Activated naive CD4-positive, alpha-beta T cell treated with anti-CD3 and anti-CD28 coated beads, Interleukin-2, amount 50 U/mL, for 16 hours (primary cell): ENCODE measurements at places on chromosomes 1 and 21.

DNA sequence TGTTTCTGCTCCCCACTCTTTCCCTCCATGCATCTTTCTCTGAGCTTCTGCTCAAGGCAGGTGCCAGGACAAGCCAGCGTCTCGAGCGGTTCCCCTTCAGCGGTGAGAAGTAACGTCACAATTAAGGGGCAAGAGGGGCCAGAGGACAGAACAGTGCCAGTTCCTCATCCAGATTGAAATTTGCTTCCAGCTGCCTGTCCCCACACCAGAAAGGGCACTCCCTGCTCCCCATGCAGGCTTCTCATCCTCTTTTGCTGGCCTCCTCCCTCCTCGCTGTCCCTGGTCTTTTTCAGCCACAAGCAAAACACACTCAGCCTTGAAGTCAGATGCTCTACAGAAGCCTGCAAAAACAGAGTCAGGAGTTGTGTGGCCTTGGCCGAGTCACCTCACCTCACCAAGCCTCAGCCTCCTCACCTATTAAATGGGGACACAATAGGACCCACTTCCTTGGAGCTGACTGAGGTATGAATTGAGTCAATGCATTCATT is 35.0 kb upstream of the ECE1 start:
- no peak for DNase-seq

DNA sequence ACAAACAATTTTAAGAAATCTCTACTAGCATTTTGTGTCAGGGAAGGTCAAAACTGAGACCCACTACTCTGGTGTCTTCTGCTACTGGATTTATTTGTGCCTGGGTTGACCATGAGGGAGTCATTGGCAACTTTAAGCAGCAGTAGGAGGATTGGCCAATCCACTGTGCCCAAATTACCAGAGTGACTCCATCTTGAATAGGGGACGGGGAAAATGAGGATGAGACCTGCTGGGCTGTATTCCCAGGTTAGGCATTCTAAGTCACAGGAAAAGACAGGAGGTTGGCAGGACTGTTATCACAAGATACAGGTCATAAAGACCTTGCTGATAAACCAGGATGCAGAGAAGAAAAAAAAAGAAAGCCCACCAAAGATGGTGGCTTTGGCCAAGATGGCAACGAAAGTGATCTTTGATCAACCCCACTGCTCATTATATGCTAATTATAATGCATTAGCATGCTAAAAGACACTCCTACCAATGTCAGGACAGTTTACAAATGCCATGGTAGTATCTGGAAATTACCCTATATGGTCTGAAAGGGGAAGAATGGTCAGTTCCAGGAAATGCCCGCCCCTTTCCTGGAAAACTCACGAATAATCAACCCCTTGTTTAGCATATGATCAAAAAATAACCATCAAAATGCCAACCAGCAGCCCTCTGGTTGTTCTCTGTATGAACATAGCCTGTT is 200.9 kb downstream of the LTN1 start:
- DNase-seq = no peak

DNA sequence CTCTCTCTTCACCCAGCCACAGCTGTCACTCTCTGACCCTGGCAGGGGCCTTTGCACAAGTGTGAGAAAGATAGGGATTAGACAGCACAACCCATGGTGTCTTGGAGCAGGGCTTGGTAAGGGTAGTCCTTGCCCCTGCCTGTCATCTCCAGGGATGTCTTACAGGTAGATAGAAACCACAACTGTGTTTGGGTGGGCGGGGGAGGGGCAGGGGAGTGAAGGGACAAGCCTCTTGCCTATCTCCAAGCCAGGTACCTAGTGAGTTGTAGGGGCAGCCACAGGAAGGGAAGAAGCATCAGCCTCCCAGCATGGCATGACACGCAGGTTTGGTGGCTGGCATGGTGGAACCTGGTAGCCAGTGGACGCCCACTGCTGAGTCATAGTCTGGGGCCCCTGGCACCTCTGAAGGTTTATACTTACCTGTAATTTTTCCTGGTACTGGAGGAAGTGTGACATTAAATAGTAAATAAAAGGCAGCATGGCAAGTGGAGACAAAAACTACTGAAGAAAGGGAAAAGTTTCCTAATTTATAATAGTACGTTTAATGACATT is 97.5 kb downstream of the CLEC20A start:
- no peak for DNase-seq

GRCh38 chr1:67060811-67061218 is 6.9 kb upstream of the SLC35D1 start:
- DNase-seq = no peak

GRCh38 chr1:239920214-239920613 is 171.5 kb upstream of the FMN2 start:
- no peak for DNase-seq

DNA sequence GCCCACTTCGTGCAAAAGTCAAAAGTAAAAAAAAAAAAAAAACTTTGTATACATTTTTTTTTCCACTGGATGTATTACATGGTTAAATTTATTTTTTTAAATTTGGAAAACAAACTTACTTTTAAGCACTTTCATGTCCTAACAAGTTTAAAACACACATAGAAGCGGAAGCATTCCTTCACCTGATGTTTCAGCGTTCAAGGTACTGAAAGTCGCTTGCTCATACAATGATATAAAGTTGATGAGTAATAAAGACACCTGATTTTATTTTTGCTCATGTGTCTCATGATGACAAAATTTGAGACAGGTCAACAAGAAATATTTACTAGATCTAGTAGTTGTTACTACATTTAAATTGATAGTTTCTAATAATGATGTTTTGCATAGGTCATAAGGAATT is 35.5 kb downstream of the ADAMTS1 start:
- DNase-seq = no peak

GRCh38 chr21:29053011-29053553 is 20.4 kb downstream of the CCT8 start:
- DNase-seq = no peak

- no peak for DNase-seq
Measured at GRCh38 chr1:115459161-115459560, 121.1 kb upstream of the NGF start.

DNA sequence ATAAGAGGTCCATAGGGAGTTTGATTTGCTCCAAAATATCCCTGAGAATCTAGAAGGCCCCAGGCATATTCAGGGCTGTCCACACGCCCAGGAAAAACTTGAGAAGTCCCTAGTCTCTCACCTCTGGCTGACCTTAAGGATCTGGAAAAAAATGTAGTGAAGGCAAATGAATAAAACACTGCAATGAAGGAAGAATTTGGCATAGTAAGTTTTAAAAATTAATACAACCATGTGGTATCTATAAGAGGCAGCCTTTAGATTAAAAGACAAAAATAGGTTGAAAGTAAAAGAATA is 91.3 kb downstream of the COLGALT2 start:
- no peak for DNase-seq
